ENCODE measurements at places on chromosomes 6 and 20.

DNA sequence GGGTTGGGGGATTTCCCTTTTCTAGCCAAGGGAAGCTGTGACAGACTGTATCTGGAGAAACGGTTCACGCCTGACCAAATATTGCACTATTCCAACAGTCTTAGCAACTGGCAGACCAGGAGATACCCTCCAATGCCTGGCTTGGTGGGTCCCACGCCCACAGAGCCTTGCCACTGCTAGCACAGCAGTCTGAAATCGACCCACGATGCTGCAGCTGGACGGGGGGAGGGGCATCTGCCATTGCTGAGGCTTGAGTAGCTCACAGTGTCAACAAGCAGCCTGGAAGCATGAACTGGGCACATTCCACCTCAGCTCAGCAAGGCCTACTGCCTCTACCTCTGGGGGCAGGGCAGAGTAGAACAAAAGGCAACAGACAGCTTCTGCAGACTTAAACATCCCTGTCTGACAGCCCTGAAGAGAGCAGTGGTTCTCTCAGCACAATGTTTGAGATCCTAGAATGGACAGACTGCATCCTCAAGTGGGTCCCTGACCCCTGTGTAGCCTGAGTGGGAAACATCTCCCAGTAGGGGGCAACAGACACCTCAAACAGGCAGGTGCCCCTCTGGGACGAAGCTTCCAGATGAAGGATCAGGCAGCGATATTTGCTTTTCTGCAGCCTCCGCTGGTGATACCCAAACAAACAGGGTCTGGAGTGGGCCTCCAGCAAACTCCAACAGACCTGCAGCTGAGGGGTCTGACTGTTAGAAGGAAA is 89.9 kb upstream of the ECI2 start:
- no peak for DNase-seq

DNA sequence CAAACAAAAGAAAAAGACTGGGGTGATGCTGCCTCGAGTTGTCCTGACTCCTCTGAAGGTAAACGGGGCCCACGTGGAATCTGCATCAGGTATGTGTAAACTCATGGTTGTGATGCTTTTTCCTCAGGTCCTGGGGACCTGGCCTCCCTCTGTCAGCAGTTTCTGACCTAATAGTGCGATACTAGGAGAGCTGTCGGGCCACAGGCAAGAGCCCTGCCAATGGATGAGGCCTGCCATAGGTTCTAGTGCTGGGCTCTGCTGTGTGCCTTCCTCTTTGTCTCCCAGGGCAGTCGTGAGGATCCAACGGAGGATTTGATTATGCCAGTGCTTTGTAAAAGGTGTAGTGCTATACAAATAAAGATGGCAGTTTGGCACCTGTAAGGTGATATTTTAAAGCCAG is 71.2 kb downstream of the ASXL1 start:
- no peak for DNase-seq

DNA sequence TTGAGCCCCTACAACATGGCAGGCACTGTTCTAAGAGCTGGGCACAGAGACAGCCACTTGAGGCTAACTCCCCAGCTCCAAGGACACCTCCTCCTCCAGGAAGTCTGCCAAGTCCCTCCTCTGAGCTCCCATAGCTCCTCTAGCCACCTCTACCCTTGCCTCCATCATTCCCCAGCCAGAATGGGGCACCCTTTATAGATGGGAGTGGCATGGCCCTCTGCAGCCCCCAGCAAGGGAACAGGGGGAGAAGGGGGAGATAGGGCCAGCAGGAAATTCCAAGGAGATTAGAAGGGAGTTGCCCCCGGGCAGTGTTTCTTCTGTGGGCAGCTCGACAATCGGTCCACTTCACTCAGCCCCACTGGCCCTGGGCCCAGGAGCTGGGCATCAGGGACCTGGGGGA is 19.7 kb upstream of the TLDC2 start:
- no peak for DNase-seq

- no peak for DNase-seq
These were observed 823.7 kb upstream of the MAN1A1 start for GRCh38 chr6:120173250-120173649.

- no peak for DNase-seq
These were observed 234.9 kb downstream of the BCKDHB start for GRCh38 chr6:80341330-80341729.

- no peak for DNase-seq
These were observed 9.9 kb upstream of the SLC17A3 start for GRCh38 chr6:25883991-25884390.

DNA sequence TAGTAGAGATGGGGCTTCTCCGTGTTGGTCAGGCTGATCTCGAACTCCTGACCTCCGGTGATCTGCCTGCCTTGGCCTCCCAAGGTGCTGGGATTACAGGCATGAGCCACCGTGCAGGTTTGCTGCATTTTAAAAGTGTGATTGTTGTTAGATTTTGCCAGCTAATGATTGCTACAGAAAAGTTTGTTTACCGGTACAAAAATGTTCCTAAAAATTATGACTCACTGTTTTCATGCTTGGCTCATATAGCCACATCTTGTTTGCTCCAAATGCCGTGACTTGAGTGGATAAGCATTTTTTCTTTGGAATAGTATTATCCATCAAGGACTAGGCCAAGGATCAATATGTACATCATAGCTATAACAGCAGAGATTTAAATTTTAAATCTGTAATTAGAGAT is 24.3 kb downstream of the LRRN4 start:
- no peak for DNase-seq

DNA sequence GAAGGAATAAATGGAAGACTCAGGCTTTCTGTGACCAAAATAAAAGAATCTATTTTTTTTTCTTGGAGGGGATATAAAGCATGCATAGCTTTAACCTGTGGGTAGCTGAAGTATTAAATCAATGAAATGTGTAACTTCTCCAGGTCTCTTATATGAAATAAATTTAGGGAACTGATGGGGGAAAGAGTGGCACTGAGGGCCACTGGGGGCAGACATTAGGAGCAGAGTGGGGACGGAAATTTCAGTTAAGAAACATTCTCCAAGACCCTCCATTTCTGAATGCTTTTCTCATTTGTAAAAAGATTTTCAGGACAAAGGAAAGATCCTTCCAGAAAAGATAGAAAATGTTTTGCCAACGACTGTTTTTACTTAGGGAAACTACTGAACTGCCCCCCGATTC is 131.0 kb downstream of the GPX5 start:
- DNase-seq = no peak

GRCh38 chr6:100915876-100916275 is 34.7 kb upstream of the ASCC3 start:
- DNase-seq = no peak

- DNase-seq = peak; percentile 67
These were observed 38.5 kb downstream of the SOD2 start for GRCh38 chr6:159654483-159655098.

- DNase-seq = no peak
These were observed 8.5 kb upstream of the RSPO4 start for GRCh38 chr20:1010659-1011058.

- no peak for DNase-seq
These were observed 280.5 kb downstream of the ADGRB3 start for GRCh38 chr6:68915586-68915985.

- DNase-seq = no peak
These were observed 64.1 kb upstream of the SCP2D1 start for GRCh38 chr20:18749528-18749927.

- DNase-seq = no peak
These were observed 119.5 kb upstream of the CD93 start for GRCh38 chr20:23205611-23206041.

DNA sequence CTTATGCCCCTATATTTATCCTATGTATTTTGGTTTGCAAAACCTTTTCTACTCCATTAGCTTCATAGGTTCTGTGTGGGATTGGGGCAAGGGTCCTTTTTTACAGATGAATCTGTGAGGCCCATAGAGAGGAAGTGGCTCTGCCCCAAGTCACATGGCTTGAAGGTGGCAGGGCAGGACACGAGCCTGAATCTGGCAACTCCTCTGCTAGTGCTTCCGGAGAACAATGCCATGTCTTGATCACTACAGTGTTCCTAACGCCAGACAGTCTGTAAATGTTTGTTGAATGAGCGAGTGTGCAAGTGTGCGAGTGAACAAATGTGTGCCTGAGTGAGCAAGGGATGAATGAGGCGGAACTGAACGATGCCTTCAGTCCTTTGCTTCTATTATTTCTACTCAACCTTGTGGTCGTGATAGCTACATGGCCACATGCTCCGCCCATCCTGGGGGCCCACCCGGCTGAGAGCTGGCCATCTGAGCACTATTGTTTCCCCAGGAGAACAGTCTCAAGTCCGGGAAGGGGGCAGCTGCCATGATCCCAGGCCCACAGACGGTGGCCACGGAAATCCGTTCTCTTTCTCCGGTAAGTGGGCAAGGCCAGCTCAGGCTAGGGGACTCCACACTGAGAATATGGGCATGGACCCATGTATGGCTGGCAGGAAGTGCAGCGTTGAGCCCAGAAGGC is 17.8 kb upstream of the AAR2 start:
- no peak for DNase-seq

DNA sequence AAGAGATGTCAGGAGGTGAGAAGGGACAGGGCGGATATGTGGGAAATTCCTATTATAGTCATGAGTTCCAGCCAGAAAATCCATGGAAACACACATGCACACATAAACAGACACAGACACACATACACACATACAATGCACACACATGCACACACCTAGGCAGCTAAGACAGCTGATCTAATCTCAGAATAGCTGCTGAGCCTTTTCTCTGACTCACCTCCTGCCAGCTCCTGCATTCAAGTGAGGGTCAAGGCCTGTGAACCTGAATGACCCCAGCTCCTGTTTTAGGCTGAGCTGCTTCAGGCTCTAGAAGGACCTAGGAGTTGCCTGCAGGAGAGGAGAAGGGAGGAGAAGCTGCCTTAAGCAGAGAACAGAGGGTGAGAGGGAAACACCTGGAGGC is 21.6 kb upstream of the RAET1L start:
- no peak for DNase-seq

GRCh38 chr6:152295346-152295745 is 341.8 kb downstream of the SYNE1 start:
- DNase-seq = no peak

- DNase-seq = no peak
These were observed 138.9 kb downstream of the PDE7B start for GRCh38 chr6:135990439-135990838.

- DNase-seq = no peak
These were observed 14.5 kb upstream of the TMEM170B start for GRCh38 chr6:11522812-11523605.

GRCh38 chr6:145498425-145498824 is 236.9 kb downstream of the EPM2A start:
- DNase-seq = no peak

DNA sequence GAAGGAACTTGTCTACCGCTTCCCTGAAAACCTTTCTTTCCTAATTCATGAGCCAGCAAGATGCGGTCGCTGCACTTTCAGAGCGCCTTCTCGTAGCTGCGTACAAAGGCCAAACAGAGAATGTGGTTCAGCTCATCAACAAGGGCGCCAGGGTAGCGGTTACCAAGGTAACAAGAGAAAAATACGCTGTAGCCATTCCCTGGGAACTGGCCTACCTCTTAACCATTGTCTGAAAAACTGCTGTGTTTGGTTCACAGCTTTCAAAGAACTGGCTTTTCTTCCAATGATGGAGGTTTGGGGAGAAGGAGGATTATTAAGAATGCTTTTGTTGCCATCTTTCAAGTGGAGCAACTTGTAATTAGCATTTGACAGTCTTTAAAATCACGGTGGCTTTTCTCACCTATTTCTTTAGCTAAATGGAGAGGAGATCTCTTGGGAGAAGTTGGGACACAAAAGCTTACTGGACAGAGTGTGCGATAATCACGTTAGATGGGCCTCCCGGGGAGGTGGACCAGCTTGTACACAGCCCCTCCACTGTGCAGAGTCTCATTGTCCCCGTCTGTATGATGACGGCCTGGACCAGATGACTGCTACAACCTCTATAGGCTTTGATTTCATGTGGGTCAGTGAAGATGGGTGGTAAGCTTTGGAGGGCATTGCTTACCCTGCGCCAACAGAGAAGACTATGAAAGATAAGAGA is 71.5 kb downstream of the LYRM2 start:
- no peak for DNase-seq

GRCh38 chr6:42403421-42403820 is 48.3 kb downstream of the TRERF1 start:
- DNase-seq = no peak

GRCh38 chr6:132752255-132752654 is 5.4 kb downstream of the VNN2 start:
- no peak for DNase-seq

GRCh38 chr6:148760568-148761526 is 14.0 kb downstream of the UST start:
- DNase-seq = peak; percentile 66
